ENCODE measurements at places on chromosomes 2 and 18.

DNA sequence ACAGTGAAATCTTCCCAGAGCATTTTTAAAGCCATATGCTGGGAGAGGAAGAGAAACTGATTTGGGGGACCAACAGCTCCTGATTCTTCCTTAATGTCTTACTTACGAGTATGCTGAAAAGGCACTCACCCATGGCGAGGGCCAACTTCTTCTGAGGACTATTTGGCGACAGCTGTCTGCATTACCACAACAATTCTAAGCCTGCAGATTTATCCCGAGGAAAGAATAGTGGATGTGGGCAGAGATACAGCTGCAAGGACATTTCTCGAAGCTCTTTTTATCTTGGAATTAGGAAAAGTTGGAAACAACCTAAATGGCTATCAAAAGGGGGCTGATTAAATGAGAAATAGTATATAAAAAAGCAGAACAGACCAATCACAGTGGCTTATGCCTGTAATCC is 40.3 kb upstream of the FHL2 start:
- DNase-seq, result no peak

DNA sequence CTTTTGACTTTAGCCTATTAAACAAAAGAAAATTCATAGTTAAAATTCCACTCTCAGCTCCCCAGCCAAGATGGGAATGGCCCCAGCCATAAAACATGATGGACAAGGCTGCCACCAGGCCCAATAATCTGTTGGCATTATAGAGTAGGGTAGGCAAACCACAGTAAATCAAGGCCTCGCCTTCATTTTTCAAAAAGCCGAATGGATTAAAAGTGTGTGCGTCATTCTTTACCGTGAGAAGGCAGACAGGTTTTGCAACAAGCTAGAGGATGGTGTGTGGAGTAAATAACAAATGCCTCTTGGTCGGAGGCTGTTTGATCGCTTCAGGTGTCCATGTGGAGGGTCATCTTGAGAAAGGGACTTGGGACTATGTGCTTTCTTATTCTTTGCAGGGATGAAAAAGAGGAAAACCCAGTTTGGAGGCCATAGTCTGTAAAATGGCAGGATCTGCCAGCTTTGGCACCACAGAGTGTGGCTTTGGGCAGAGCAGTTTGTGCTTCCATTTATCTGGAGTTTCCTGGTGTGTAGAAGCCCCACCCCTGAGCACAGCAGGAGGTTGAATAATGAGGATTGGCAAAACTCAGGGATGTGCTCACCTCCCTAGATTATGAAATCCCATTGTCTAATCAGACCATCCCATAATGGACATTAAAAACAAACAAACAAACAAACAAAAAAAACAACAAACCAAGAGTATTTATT is 57.1 kb upstream of the ITGB6 start:
- no peak for DNase-seq

DNA sequence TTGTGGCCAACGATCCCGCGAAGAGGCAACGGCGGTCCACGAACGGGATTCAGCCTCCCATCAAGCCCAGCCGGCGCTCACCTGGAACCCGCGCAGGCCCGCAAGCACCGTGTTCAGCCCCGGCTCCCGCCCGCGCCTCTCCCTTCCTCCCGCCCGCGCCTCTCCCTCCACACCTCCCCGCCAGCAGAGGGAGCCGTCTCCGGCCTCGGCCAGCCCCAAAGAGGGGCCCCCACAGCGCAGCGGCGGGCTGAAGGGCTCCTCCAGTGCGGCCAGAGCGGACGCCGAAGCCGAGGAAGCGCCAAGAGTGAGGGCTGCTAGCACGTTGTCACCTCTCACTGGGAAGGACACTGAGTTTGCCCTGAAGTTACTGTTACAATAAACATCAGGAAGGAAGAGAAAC is 55.3 kb upstream of the LAPTM4A start:
- no peak for DNase-seq

DNA sequence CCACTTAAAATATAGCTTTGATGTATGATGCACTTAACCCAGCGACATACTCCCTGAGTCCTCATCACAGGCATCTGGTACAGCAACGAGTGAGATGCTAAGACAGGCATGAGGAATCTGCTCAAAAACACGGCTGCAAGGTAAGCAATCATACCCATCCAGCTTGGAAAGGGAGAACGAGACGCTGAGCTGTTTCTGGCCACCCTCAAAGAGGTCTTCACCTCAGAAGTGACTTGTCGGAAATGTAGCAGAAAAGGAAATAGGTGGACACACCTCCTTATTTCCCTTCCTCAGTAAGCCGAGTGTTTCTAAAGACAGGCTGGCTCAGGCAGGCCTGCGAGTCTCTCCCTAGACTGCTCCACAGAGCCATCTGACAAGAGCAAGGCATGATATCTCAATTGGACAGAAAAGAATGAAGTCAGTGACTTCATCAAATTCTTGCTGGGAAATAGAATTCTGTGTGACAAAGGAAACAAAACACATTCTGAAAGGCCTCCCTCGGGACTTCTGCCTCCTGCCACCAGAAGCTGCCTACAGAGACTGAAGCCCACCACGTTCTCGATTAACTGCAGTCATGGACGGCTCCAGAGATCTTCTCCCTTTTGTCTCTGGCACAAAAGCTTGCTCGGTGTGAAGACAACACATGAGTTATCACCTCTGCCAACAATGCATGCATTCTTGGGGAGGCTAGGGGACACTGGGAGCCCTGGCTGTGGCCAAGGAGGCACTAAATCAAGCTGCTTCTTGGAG is 84.3 kb downstream of the UXS1 start:
- no peak for DNase-seq

DNA sequence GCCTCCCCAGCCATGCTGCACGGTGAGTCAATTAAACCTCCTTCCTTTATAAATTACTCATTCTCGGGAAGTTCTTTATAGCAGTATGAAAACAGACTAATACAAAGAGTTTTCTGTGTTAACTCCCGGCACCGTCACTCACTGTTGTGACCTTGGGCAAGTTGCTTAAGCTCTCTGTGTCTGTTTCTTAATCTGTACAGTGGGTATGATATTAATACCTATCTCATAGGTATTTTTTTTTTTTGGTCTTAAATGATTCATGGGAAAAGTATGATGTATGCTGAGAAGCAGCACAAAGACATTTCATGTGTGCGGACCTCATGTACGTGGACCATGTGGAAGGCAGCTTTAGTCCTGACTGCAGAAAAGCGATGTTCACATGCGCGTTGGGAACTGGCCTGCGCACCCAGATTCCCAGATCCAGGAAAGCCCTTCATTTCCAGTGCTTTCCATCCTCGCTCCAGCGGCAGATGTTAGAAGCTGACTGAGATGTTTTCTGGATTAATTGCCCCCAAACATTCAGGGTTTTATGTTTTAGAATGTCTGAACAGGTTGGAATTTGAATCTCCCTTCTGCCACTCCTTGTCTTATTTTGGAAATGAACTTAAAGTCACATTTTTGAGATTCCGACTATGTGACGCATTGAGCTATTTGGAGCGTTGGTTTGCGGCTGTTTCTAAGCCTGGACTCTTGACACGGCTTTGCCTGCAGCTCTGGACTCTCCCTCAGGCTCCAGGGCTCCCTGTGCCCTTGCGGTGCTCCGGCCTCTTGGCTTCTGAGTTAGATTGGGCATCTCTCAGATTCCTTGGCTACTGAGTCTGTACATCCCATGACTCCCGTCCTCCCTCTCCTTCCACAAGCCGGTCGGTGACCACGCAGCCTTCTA is 61.4 kb downstream of the SLC4A3 start:
- DNase-seq, result no peak

- DNase-seq, result no peak
These were observed 231.7 kb downstream of the GBX2 start for GRCh38 chr2:235936493-235936892.

GRCh38 chr18:12924616-12925015 is 23.2 kb upstream of the SEH1L start:
- DNase-seq, result no peak

- no peak for DNase-seq
These were observed 213.3 kb downstream of the ACKR3 start for GRCh38 chr2:236782938-236783337.

- no peak for DNase-seq
These were observed 281.3 kb downstream of the STK39 start for GRCh38 chr2:167965907-167966761.

GRCh38 chr18:55247032-55247431 is 287.8 kb upstream of the CCDC68 start:
- DNase-seq, result no peak

- DNase-seq, result no peak
These were observed 334.7 kb upstream of the GULP1 start for GRCh38 chr2:187956906-187957534.

- DNase-seq, result no peak
These were observed 1.0 kb downstream of the VIT start for GRCh38 chr2:36697424-36698066.

- no peak for DNase-seq
These were observed 190.7 kb upstream of the CXCR4 start for GRCh38 chr2:136308611-136309010.

- no peak for DNase-seq
These were observed 40.0 kb downstream of the TEX44 start for GRCh38 chr2:231632559-231633142.

DNA sequence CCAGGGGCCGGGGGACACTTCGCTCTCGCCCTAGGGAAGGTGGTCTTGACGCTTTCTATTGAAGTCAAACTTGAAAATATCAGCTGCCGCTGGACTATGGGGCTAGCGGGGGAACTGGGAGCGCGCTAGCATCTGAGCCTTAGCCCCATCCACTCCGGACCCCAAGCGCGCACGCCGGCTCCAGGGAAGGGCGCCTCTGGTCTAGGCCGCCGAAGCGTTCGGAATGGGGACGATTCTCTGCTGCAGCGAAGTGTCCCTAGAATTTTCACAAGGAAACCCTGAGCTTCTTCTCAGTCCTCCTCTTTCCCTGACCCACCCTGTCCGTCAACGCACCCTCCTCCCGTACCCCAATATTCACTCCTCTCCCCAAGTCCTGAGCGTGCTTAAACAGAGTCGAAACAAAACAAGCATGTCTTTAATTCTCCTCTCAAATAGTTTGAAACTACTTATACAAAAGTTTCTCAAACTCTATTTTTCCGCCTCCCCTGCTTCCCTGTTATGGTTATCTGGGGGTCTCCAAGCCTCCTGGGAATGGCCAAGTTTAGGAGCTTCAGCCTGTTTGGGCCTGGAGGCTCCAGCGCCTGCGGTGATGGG is 5.0 kb downstream of the RAX start:
- no peak for DNase-seq

GRCh38 chr18:73254564-73254963 is 386.8 kb upstream of the NETO1 start:
- no peak for DNase-seq

DNA sequence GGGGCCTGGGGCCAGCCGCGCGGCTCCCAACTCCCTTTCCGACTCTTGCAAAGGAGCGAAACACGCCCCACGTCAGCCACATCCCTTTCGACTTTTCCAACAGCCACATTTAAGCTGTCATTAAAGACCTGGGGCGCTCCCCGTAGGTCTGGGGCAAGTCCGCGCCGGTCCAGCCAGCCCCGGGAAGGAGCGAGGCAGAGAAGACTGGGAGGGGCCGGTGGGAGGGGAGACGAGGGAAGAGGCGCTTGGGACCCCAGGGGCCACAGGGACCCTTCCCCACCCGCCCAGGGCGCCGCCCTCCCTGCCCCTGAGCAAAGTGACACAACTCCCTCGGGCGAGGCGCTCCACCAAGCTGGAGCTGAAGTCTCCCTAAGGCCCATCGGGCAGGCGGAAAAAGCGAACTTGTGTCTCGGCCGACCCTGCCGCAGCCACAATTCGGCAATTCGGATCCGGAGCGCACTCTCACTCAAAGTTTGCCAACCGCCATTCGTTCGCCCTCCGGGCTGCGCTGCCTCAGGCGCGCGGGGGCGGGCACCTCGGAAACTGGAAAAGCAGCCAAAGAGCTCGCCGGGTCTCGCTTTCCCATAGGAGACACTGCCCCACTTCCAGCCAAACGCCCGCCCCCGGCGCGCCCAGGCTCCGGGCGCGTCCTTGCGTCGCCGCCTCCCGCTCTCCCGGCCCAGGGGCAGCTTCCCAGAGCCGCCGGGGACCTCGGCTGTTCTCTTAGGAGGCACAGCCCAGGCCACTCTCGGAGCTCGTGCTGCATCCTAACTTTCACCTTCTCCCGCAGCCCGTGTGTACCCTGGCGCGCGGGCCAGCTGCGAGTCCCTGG is 1.1 kb upstream of the KCTD1 start:
- no peak for DNase-seq

GRCh38 chr2:88227446-88227845 is 57.3 kb downstream of the THNSL2 start:
- DNase-seq, result no peak

DNA sequence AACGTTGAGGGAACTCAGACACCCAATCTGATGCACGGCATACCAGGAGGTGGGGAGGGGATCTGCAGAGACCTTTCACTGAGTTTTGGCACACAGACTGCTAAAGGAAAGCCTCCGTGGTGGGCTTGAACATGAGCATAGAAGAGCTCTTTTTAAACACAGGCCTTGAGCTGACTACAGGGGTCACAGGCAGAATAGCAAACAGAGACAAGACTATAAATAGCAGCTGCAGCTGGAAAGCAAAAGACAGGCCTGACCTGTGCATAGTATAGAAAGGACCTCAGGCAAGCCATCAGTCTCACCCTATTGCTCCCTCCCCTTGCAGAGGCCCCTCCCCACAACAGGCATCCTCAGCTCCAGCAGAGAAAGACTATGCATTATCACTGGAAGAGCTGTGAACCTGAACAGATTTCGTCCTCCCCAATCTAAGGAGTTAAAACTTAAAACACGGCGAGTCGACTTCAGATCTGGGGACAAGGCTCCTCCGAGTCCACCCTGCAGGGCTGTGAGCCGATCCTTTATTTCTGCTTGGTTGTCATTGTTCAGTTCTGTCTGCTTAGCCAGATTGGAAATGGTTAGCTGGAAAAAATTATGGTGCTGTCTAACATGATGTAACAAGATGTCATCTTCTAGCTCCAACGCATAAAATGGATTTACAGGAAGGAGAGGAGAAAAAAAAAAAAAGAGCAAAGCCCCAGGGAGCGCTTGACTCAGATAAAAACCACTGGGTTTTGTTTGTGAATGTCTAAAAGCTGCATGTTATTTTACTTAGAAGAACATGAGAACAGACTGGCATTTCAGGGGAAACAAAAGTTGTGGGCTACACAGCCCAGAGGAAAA is 25.2 kb upstream of the LCLAT1 start:
- DNase-seq, result no peak

DNA sequence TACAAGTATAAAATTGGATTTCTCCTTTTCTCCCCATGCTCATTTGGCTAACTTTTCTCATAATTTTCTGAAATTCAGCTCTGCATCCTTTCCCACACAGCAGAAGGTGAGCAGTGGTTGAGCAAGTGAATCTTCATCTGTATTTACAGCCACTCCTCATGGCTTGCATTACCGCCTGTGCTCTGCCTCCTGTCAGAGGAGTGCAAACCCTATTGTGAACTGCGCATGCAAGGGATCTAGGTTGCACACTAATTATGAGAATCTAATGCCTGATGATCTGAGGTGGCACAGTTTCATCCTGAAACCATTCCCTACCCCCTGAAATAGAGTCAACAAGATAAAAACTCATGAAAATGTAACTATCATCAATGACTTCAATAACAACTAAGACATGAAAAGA is 20.0 kb downstream of the ME2 start:
- DNase-seq, result no peak

DNA sequence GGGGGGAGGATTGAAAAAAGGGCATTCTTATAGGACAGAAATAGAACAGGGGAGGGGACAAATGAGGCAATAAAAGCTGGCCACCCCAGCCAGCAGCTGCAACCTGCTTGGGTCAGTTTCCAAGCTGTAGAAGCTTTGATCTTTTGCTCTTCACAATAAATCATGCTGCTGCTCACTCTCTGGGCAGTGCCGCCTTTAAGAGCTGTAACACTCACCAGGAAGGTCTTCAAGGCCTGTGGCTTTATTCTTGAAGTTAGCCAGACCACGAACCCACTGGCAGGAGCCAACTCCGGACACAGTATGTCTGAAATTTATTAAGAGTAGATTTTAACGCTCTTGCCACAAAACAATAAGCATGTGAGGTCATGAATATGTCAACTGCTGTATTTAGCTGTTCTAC is 649.9 kb upstream of the RAB6C start:
- no peak for DNase-seq

Data from forelimb muscle (tissue), 1 donor.